ENCODE measurements at places on chromosomes 6 and 20.

DNA sequence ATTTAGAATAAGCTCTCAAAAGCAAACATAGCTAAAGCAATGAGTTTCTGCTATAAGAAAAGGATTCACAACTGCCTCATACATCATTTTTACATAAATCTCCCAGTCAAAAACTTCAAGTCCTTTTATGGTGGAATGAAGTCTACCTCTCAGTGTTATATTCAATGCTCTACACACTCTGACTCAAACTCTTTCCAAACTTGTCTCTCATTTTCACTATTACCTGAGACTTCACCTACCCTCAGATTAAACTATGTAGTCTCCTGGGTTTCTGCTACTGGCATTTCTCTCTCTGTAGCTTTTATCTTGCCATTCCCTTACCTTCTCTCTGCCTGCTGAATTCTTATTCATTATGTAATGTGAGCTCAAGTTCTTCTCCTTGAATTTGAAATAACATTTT lies 11.4 kb downstream of the KIAA0408 start:
- no peak for DNase-seq

DNA sequence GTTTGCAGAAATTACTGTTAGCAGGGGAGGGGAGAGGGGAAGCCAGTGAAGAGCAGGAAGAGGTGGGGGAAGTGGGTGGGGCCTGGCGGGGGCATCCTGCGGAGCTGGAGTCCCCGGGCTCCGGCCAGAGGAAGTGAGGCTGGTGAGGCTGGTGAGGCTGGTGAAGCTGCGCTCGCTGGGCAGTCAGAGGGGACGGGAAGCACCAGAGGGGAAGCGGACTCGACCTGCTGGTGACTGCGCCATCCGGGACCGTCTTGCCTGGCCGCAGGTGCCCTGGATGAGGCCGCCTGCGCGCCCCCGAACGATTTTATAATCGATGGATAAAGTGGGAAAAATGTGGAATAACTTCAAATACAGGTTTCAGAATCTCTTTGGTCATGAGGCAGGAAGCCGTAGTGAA lies 635.3 kb upstream of the MARCKS start:
- DNase-seq = no peak

DNA sequence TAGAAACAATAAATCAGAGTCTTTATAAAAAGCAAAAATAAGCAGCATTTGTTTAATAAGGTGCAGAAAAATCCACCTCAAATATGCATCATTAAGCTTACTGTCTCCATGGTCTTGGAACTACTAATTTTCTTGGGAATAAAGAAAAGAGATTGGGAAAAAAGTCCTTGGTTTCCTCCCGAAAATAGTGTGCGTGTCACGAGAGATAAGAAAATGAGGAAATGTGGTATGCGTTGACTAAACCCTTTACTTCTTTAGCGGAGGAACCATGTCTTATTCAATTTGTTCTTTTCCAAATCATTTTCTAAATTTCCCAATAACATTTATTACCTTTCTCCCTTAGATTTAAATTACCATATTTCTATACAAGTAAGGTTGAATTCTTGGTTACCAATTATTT lies 54.1 kb upstream of the HBS1L start:
- DNase-seq = no peak

DNA sequence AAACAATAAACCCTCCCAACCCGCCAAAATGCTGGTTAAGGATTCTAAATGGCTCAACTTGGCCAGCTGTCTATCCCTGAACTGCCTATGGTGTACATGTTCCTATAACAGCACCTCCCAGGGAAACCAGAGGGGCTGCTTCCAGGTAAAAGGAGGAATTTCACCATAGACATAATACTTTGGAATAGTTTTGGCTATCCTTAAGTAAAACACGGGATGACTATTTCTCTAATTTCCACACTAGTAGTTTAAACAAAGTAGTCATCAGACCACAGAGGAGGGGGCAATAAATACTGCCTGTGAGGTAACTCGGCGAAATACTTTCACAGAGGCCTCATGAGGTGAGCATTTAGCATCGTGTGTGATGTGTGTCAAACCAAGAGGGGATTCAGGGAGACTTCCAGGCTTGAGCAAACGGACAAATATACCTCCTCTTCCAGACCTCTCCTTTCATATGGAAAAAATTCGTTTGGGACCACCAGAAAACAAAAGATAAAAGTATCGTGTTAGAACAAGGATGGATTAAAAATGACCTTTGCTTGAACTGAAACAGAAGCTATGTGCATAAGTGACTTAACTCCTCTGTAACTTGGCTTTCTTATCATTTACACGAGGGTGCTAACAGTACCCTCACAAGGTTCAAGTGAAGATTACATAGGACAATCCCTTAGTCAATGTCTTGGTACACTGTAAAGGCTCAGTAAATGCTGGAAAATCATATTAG lies 1.0 kb upstream of the XRN2 start:
- no peak for DNase-seq

DNA sequence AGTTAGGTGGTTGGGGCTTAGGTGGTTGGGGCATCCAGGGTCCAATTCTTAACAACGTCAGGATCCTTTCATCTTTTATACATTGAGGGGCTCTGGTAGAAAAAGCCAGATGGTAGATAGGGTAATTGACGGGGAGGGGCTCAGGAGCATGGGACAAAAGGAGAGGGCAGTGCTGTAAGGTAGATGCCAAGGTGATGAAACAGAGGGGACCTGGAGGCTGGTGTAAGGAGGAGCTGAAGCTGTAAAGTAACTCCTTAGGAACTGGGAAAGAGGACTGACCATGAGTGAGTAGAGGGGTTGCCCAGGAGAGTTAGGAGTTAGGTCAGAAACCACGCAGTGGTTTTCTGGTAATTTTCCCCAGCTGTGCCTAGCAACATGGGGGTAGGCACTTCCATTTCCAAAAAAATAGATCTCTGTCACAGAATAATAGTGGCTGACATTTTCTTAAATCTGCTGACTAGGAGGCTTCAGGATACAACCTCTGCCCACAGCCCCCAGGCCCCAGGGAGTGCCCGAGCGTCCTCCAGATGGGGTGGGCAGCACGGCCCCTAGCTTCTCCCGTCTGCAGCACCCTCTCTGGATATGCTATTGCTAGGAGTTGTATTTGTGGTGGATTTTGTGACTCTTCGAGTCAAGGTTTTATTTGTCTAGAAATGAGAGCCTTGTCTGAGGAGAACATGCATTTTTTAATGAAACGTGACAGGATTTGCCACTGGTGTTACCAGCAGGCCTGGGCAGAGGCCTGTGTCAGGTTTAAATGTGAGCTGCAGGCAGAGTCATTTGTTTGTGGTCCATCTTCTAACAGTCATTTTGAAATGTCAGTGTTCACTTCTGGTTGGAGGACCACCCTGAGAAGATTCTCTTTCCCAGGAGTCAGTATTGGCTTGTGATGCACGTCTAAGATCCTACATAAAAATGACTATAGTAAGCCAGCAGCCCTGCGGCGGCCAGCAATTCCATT lies 44.6 kb downstream of the TULP4 start:
- no peak for DNase-seq

GRCh38 chr6:136901212-136901784 lies 20.8 kb upstream of the SLC35D3 start:
- no peak for DNase-seq

DNA sequence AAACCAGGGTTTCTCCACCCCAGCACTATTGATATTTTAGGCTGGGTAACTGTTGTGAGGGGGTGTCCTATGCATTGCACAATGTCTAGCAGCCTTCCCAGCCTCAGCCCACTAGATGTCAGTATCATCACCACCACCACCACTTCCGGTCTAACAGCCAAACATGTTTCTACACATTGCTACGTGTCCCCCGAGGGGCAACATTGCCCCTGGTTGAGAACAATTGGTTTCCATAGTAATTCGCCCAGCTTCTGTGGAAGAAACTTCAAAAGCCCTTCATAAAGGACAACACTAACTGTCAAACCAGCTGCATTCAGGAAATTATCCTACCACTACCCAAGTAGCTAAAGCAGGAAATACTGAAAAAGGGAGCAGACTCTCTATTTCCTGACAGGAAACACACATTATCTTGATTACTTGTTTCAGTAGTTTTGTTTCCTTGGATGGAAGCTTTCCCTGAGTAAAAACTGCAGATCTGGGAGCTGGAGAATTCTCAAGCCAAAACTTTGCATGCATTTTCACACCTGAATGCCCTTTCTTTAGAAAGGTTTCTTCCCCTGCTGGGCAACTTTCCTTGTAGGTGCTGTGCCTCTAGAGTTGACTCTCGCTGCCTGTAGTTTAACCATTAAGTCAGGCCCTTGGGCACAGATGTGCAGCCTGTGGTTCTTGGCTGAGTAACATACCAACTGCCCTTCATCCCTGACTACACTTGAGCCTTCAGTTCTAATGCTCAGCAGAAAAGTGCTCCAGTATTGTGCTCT lies 23.6 kb downstream of the PKHD1 start:
- peak; percentile 46 for DNase-seq

GRCh38 chr6:69631552-69632346 lies 165.1 kb downstream of the LMBRD1 start:
- DNase-seq = no peak

GRCh38 chr20:25397096-25397495 lies 6.5 kb upstream of the ABHD12 start:
- no peak for DNase-seq

GRCh38 chr20:51093240-51093763 lies 70.4 kb upstream of the KCNG1 start:
- no peak for DNase-seq

GRCh38 chr6:159919011-159919511 lies 28.3 kb downstream of the MAS1 start:
- DNase-seq = no peak

DNA sequence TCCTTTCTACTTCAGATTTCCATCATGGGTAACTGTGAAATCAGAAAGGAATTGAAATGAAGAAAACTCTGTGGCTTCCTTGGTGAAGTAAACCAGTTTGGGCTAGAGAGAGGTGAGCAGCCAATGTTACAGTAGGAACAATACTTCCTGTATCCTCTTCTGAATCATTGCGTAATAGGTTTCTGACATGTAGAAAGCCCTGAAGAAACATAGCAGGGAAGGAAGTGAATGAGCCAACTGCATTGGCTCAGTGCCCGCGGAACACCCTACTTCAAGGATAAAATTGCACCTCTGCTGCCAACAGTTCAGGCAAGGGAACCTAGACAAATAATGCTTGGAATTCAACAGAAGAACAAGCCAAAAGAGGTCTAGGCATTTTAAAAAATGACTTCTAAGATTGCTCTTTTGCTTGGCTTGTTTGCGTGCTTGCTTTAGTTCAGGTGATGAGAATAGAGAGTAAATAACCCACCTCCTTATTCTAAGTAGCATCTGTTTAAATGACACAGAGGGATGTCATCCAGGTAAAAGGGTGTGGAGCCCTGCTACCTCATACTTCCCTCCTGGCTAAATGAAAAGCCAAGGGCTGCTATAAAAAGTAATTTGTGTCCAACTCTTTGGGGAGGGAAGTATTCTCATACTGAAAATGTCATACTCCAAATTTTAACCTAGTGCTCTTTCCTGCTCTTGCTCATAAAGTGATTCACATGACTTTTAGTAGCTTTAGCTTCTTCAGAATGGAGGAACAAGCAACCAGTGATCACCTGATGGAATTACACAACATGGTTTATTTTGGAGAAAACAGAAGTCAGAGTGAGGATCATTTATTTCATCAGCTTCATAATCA lies 30.0 kb upstream of the AKIRIN2 start:
- peak; percentile 97 for DNase-seq

- DNase-seq = no peak
Measured at GRCh38 chr6:168181876-168182275, 102.9 kb upstream of the FRMD1 start.

GRCh38 chr20:24763386-24764026 lies 185.6 kb upstream of the CST7 start:
- DNase-seq = peak; percentile 46

GRCh38 chr6:50936277-50936681 lies 117.6 kb downstream of the TFAP2B start:
- peak; percentile 16 for DNase-seq

DNA sequence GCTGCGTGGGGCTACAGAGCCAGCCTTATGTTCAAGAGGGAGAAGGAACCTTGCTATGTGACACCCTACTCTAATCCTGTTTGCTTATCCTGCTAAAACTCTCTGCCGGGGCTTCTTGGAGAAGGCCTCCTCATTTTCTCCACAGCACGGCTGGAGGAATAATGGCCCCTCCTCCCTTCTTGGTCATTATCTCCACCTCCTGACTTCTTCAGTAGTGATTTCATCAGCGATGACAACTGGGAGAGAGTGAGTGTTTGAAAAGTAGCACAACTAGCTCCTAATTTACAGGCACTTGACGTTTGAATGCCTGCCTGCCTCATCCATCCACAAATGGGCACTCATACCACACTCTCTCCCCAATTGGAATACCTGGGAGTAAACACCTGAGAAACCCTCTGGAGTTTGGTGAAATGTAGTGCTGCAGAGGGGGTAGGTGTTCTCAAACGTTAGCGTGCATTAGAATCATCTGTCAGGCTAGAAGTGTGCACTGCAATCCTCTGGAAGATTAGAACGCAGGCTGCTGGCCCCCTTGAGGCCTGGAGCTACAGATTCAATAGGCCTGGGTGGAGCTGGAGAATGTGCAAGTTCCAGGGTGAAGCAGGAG lies 148.5 kb downstream of the FOXC1 start:
- DNase-seq = no peak

DNA sequence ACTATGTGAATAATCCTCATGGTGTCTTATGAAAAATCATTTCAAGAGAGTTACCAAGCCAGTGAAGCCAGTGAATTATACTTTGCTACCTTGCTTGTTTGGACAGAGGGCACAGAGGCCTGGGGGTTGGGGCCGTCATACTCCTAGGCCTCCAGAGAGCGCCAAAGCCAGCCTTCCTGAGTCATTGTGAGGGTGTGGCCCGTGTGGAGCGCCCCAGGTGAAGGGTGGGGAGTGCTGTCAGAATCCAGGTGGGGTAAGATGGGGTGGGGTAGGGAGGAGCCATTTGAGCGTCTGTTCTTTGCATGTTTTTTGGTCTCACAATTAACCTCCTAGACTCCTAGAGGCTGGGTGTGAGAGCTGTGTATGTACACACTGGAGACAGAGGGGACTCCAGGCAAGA lies 71.1 kb downstream of the PERP start:
- no peak for DNase-seq

- no peak for DNase-seq
Measured at GRCh38 chr20:64106981-64107735, at the start of gene NPBWR2. Gene NPBWR2 (minus strand): TSS chr20:64107565. CDS start chr20:64106831, 734 bp downstream.

- no peak for DNase-seq
Measured at GRCh38 chr20:46388201-46388836, 18.1 kb downstream of the ELMO2 start.

DNA sequence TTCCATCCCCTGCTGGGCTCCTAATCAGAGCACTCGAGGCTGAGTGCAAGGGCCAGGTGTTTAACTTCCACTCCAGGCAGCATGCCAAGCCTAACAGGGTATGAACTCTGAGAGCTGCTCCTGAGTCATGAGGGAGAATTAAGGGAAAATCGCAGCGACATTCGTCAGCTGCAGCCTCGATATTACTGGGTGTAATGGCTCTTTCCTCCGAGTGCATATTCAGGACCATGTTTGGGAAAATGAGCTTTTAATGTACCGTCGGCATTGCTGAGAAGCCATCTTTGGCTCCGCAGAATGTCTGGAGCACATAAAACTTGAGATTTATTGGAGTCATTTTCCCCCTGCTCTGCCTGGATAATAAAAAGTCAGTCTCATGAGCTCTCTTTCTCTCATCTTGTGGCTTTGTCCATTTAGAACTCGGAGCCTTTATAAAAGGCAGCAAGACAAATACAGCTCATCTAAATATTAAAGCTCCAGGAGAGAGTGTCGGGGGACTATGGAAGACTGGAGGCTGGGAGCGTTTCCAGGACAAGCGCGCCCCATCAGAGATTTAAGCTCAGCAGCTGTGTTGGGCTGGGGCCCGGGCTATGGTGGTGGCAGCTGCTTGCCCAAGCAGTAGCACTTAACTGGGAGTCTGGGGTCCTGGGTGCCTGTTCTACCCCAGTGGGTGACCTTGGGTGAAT lies 103.7 kb downstream of the TOX2 start:
- no peak for DNase-seq

GRCh38 chr6:128078276-128078675 lies 177.4 kb upstream of the THEMIS start:
- no peak for DNase-seq

GRCh38 chr6:135707426-135707825 lies 144.1 kb upstream of the PDE7B start:
- DNase-seq = no peak

Measured in suppressor macrophage treated with lipopolysaccharide for 1 hour (primary cell).